ENCODE measurements at places on chromosomes 5 and 9.

DNA sequence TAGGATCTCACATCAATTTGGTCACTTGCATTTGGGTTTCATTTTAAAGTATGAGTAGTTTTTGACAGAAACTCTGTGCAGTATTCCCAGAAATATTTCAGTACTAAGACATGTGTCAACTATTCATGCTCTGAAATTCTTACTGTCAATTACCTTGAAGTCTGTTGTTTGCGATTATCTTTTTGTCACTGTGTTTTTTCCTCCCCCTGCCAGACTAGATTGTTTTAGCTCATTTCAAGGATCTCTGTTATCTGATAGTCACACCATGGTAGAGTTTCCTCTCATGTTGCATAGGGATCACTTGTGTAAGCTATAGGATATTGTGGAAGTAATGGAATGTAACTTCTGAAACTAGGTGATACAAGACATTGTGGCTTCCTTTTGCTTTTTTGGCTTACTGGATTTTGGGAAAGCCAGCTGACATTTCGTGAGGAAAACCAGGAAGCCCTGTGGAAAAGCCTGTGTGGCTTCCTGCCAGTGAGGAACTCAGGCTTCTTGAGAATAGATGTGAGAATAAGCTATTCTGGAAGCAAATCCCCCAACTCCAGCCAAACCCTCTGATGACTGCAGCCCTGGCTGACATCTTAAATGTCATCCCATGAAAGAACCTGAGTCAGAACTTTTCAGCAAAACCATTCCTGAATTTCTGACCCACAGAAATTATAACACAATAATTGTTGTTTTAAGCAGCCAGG is 122.2 kb downstream of the FGF10 start:
- no peak for DNase-seq

DNA sequence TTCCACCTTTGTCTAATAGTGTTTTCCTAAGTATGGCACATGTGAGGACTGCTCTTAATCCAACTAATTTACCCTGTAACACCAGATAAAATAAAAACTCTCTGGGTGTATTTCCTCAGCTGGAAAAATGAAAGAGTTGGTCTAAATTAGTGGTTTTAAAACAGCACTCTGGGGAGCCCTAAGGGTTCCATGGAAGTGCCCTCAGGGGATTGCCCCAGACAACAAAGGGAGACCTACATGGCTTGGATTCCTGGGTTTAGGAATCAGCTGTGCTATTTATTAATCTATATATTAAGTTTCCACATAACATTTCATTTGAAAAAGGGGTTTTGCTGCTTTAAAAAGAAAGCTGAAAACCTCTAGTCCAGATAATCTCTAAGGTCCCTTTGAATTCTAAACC is 20.2 kb downstream of the ADAMTS6 start:
- no peak for DNase-seq

DNA sequence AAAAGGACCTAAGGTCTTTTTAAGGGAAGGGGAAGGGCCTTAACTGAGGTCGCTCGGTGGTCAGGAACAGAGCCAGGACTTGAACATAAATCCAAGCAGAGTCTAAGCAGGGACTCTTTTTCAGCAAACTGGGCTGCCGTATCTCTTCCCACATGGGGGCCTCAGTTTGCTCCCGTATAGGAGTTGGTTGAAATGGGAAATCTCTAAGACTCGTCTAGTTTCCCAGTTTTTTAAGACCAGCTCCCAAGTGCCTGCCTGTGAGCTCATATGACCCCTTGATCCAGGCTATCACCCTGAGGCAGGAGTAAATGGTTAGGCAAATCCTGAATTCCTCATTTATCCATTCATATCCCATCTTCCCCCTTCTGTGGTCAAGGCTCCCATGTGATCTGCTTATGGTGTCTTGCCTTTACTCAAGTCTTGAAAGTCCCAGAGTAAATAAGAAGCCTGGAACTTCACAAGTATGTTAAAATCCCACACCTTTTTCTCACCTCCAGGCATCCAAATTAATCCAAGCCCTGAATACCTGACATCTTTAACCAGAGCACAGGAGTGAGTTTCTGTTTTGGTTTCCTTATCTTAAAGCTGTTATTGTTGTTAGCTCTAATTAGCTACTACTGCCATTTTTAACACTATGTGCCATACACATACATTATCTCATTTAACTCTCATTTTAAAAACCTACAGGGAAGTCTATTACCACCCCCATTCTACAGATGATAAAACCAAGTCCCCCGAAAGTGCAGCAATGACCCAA is 3.0 kb downstream of the ARSI start:
- DNase-seq: no peak

- DNase-seq: peak; percentile 78
Observed at GRCh38 chr9:113129884-113130283, 20.9 kb upstream of the SLC31A2 start.

DNA sequence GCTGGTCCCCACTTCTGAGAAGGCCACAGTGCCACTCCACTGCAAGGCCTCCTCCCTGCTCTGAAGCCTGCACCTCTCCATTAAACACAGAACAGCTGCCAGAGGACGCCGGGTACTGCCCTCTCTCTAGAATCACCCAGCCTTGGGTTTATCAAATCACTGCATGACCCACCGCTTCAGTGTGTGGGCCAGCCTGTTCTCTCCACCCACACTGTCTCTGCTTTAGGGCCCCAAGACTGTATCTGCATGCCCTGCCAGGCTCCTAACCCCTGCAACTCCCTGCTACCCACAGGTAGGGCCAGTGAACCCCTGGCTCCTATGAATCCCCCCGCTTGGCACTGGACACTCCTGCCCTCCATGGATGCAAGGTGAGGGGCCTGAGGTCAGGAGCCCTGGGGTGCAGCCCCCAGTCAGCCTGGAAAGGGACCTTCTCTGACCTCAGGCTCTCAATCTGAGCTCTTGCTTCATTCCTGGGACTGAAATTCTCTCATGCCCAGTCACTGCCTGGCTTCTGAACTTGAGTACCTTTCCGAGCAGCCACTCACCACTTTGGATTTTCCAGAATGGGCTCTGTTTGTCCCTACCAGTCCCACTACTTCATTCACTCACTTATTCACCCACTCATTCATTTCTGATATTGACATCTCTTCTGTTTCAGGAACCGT is 206.3 kb downstream of the GABBR2 start:
- DNase-seq: no peak

DNA sequence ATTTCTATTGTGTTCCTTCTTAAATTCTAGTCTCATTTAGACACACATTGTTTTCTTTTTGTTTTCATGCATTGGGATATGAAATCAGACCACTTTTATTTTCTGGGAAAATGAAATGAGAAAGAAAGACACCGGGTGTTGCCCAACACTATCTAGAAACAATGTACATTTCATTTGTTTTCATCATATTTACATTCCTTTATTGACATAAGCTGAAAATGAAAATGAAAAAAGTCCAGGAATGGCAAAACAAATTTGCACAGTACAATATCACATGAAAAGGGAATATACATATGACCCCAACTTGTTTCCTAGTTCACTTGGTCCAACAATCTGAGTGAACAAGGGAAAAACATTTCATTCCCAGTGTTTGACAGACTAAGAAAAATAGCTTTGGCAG is 20.7 kb downstream of the IFNE start:
- DNase-seq: no peak

DNA sequence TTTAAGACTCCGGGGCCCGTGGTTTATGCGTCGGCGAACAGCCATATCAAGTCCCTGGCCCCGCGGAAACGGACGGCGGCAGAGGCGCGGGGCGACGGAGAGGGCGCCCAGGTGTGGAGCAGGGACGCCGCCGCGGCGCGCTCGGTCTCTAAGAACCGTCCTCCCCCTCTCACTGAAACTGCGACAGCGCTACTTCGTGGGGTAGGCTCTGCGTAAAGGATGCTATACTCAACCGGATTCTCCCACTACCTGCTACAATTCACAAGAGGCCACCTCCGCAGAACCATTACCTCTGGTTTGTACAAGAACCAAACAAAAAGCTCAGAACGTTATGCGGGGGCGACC is 404 bp downstream of the MRNIP start:
- DNase-seq: no peak

DNA sequence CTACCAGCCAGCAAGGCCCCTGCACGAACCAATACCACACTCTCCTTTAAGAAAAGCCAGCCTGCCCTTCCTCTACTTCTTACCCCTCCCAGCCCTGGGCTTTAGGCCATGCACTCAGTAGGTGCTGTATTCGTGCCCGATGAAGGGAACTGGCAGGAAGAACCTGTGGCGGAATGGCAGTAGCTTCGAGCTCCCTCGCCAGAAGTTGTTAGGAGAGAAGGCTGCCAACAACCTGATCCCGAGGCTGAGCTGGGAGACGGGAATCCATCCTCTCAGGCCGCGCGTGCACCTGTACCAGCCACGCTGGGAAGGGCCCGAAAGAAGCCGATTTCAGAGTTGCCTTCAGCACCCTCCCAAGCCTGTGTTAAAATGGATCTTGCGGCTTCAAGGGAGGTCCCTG is 45.3 kb upstream of the AKNA start:
- DNase-seq: no peak

DNA sequence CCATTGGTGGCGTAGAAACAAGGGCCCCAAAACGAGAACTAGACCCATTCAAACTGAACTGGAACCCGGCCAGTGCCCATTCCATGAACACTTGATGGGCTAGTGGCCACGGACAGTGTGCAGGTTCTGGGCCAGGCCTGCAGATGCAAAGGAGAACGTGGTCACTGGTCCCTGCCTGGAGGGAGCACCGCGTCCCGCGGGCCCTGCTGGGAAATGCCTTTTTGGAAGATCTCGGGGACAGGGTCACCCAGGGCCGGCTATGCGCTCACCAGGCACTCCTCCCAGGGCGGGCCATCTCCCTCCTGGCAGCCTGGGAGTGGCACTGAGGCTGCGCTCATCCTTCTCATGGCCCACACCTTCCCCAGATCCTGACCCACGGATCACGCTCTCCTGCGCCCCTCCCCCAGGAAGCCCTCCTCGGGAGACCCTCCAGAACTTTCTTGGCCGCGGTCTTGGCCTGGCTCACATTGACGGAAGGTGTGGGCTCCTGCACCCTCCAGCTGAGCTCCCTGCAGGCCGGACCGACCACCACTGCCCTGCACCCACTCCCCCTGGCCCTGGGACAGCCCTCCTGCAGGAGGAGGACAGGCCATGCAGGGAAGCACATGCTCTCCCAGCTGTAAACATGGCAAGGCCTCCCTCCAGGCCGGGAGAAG is 2.8 kb upstream of the DIPK1B start:
- no peak for DNase-seq

GRCh38 chr9:16611001-16611400 is 259.5 kb downstream of the BNC2 start:
- DNase-seq: no peak

- DNase-seq: no peak
Observed at GRCh38 chr5:125149527-125149926, 403.1 kb upstream of the ZNF608 start.

GRCh38 chr9:38141746-38142591 is 72.9 kb upstream of the SHB start:
- DNase-seq: no peak

GRCh38 chr9:6845880-6846279 is 88.1 kb downstream of the KDM4C start:
- DNase-seq: no peak

DNA sequence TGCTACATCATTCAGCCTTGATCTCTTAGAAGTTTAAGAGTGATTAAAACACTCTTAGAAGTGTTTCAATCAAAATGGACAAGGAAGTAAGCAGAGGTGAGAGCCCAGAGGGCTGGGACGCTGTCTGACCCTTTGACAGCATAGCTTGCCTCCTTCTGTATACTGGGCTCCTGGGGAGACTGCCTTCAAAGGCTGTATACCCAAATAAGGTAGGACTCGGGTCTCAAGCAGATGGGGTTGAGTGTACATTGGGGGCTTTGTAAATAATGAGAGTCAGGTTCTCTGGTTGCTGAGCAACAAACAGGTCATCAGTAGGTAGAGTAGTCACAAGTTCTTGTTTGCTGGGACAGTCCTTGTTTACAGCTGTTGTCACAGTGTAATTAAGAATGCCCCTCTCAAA is 97.1 kb downstream of the PJA2 start:
- DNase-seq: no peak

GRCh38 chr9:3049636-3050035 is 205.7 kb upstream of the PUM3 start:
- DNase-seq: no peak

DNA sequence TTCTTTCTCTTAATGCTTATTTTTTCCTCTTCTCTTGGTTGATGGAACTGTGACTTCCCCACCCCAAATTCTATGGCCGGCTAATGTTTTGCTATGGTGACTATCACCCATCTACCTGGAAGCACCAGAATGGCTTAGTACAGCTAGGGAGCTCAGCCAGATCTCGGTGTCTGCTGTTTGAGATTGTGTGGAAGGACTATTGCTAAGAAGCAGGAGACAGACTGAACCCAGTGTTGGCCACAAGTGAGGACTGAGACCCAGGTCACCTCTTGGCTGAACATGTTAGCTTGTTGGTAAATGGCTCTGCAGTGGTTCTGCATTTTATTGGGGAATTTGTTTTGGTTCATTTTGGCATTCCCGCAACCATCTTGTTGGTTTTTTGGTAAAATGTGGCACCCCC is 2.7 kb downstream of the PRRC2B start:
- no peak for DNase-seq

DNA sequence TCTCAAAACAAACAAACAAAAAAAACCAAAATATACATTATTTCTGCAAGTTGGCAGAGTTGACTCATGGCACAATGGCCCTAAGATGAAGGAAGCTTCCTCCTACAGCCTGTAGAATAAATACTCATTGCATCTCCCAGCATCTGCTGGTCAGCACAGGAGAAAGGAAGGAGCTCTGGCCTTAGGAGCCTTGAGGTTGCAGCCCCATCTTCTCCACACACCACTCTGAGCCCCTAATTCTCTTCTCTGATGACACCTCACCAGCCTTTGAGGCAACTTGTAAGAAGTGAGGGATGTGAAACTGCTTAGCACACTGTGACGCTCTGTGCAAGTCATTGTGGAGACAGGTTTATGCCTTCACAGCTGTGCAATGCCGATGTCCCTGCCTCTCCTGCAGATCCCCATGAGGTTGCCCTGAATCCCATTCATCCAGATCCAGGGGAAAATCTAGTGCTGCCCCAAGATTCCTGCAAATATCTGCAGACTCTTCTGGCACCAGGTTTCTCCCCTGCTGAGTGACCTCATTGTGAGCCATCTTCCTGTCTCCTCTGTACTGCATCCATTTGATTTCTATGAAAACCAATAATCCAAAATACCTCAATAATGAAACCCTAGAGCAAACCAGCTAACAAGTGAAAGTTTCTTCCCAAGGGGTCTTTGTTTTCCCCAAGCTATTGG is 65.3 kb upstream of the TGFBR1 start:
- peak; percentile 67 for DNase-seq

- DNase-seq: no peak
Observed at GRCh38 chr5:156096259-156096658, 230.7 kb upstream of the SGCD start.

DNA sequence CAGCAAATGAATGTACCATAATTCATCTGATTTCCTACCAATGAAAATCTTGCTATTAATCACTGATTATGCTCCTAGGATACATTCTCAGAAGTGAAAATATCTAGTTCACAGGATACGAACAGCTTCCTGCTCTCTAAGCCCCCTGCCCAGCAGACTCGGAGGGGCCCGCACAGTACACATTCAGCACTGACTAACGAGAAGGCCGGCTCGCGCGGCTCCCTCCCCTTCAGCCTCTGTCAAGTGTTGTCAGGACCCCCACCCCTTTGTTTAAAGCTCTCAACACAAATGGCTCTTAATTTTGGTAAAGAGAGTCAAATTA is 82.0 kb downstream of the PRRT1B start:
- DNase-seq: no peak
